Fibroblast of skin of left quadriceps (primary cell): ENCODE measurements at places on chromosomes 2 and 18.

DNA sequence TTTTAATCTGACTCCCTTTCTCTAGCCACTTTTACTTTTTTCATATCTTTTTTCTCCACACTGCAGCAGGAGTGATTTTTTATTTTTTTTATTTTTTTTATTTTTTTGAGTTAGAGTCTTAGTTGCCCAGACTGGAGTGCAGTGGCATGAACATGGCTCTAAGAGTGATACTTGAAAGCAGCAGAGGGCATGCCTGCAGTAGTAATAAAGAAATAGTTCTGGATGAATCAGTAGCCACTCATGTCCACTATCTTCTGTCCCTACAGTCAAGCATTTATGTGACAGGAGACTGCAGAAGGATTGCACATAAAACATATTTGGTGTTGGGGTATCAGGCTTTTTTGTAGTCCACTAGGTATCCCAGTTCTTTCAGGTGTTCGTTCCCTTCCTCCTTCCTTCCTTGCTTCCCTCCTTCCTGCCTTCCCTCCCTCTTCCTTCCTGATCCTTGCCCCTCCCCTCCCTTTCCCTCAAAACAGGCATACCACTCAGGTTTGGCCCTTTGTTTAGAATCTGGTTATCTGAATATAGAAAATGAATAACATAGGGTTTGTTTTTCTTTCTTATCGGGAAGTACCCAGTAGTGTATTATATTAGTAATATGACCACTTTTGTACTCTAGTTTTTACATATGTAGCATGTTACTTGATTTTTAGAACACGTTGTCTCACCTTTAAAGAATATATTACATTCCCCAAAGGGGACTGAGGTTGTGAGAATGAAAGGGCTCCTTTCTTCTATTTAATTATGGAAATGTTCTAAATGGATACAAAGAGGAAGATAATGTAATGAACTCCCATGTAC is 23.5 kb downstream of the MIB1 start:
- no peak for DNase-seq

- DNase-seq, result no peak
Measured at GRCh38 chr2:130768191-130768855, 13.0 kb downstream of the AMER3 start.

GRCh38 chr2:236951830-236952475 is 133.7 kb upstream of the COPS8 start:
- no peak for DNase-seq

DNA sequence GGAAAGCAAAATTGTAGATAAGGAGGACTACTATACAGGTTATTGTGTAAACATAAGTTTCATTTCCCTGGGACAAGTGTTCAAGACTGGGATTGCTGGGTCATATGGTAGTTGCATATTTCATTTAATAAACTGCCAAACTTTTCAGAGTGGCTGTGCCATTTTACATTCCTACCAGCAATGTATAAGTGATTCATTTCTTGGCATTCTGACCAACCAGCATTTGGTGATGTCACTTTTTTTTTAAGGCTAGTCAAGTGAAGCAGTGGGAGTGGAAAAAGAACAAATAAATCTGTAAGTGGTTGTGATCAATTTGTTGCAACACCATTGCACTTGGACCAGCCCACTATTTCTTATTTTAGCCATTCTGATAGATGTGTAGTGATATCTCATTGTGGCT is 5.2 kb upstream of the CHCHD5 start:
- DNase-seq, result peak; percentile 80

- DNase-seq, result no peak
Measured at GRCh38 chr2:241777686-241778627, 1.3 kb downstream of the GAL3ST2 start.

- no peak for DNase-seq
Measured at GRCh38 chr2:191705084-191705483, 27.1 kb downstream of the NABP1 start.

DNA sequence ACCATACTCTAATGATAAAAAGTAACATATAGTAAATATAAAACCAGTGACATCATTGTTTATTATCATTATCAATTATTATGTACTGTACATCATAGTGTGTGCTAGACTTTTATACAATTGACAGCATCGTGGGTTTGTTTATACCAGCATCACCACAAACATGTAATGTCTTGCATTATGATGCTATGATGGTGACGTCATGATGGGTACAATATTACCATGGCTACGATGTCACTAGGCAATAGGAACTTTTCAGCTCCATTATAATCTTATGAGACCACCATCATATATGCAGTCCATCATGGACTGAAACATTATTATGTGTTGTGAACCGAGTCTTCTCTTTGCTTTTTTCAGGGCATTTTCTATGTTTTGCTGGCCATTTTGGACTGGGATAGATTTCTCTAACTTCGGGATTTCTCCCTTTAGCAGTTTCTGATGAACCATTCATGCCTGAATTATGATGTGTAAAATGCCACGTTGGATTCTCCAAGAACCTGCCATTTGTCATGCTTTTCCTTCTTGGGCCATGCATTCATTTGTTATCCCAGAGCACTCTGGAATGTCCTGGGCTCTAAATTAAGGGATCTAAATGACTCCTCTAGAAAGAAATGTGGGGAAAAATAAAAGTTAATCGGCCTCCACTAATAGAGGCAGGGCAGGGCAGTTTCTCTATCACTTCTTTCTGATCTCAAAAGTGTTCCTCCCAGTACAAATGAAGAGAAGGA is 325.6 kb upstream of the TNP1 start:
- DNase-seq, result no peak

DNA sequence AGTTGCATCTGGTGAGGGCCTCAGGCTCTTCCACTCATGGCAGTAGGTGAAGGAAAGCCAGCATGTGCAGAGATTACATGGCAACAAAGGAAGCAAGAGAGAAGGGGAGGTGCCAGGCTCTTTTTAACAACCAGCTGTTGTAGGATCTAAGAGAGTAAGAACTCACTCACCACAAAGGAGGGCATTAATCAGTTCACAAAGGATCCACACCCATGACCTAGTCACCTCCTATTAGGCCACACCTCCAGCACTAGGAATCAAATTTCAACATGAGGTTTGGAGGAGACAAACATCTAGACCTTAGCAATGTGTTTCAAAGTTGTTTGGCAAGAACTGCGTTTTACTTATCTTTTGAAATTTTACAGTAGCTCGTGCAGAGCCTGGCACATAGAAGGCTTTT is 20.5 kb upstream of the REG3A start:
- DNase-seq, result no peak

DNA sequence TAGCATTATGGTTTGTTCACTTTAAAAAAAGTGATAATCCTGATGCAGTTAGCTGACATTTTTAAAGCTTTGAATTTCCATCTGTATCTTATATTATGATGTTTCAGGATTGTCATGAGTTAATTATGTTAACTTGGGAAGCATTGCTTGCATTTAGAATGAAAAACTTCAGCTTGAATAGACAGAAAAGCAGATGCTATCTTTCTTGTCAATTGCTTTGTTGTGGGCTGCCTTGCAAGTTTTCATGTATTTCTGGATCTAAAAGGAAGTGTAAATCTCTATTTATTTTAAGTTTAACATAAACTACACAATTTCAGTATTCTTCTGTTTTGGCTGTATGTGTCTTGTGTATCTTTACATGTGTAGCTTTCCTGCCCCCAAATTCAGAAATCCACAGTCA is 479.5 kb downstream of the ARHGAP15 start:
- DNase-seq, result no peak

- no peak for DNase-seq
Measured at GRCh38 chr2:158677542-158677941, 117.6 kb upstream of the DAPL1 start.

DNA sequence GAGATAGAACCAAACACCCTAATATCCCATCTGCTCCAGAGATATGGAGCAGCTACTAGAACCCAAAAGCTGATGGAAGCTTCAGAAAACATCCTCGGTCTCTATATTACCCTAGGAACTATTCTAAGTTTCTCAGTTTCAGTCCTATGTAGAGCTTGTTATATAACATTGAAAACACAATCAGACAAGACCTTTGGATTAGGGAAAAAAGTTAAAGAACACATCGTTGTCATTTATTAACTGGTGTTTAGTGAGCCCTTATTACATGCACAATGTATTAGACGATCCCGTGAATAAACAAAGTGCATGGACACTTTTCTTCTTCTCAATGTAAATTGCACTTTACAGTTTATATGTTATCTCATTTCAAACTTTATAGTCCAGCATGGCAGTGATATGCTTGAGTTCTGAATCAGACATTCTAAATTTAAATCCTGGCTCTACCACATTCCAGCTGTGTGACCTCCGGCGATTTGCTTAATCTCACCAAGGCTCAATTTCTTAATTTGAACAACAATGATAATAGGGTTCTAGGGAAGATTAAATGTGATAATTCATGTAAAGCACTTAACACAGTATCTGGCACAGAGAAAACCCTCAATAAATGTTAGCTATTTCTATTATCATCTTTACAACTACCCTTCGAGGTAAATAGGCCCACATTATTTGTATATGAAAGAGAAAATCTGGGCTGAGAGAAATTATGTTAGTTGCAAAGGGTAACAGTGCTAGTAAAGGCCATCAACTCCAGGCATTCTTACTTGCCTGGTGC is 83.6 kb upstream of the PIK3C3 start:
- DNase-seq, result no peak

DNA sequence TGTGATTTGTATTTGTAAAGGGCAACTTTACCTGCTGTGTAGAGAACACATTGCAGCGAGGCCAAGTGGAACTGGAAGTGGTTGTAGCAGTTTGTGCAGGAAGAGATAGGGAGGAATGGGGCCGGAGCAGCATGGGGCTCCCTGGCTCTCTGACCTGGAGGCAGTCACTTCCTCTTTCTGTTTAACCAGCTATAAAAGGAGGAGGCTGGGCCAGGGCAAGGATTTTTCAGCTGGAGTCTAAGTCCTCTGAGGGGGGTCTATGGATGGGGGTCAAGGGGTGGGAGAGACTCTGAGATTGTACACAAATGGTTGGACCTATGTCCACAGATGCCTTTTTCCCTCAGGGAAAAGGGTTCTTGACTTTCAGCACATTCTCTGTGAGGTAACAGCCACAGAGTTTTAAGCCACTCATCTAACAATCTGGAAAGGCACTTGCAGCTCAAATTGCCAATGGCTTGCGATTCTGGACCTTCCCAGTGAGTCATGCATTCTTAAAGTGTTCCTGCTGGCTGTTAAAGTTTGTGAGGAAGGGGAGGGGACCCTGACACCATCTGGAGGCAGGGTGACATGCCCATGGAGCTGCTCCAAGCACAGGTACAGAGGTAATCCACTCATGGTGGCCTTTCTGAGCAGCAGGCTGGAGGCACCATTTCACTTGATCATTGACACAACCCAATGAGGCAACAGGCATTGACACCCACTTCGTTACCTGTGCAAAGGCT is 347.0 kb downstream of the CYRIA start:
- no peak for DNase-seq

- no peak for DNase-seq
Measured at GRCh38 chr2:148529745-148530144, 114.8 kb upstream of the EPC2 start.

DNA sequence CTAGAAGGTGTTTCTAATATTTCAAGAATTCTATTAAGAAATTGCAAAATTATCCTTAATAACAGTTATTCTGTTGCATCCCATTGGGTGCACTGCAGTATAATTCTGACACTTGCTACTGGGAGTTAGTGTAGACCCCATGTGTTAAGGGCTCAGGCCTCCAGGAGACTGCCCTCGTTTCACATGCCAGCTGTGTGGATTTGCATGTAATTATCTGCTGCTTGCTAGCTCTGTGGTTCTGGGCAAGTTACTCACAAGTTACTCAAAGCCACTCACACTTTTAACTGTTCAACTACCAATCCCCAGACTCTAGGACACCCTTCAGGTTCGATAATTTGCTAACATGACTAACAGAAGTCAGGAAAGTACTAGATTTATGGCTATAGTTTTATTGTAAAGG is 38.6 kb downstream of the ST6GAL2 start:
- DNase-seq, result no peak

GRCh38 chr2:104388296-104388695 is 465.6 kb upstream of the POU3F3 start:
- DNase-seq, result peak; percentile 55

DNA sequence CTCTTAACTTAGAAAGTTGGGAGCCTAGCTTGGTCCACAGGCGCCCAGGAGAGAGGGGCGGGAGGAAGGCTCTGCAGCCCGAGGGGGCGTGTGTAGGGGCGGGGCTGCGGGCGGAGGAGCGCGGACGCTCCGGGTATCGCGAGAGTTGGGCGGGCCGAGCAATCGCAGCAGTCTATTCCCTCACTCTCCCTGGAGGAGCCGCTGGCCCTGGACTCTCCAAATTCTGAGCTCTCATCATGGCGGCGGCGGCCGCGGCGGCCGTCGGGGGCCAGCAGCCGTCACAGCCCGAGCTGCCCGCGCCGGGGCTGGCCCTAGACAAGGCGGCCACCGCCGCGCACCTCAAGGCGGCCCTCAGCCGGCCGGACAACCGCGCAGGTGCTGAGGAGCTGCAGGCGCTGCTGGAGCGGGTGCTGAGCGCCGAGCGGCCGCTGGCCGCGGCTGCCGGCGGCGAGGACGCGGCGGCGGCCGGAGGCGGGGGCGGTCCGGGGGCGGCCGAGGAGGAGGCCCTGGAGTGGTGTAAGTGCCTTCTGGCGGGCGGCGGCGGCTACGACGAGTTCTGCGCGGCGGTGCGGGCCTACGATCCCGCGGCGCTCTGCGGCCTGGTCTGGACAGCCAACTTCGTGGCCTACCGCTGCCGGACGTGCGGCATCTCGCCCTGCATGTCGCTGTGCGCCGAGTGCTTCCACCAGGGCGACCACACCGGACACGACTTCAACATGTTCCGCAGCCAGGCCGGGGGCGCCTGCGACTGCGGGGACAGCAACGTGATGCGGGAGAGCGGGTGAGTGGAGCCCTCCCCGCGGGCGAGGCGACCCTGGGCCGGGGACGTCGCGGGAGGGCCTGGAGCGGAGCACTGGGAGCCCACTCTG is at the start of gene UBR3:
UBR3 (plus strand) TSS at position 183 of the 869 bp plus-strand sequence; CDS start at position 237, 54 bp downstream.
- DNase-seq, result peak; percentile 81

- DNase-seq, result peak; percentile 71
Measured at GRCh38 chr2:147025646-147026585, 818.9 kb upstream of the ACVR2A start.

GRCh38 chr2:54984476-54984875 is 65.8 kb downstream of the RTN4 start:
- DNase-seq, result no peak
